ENCODE measurements at places on chromosomes 12 and 14.

DNA sequence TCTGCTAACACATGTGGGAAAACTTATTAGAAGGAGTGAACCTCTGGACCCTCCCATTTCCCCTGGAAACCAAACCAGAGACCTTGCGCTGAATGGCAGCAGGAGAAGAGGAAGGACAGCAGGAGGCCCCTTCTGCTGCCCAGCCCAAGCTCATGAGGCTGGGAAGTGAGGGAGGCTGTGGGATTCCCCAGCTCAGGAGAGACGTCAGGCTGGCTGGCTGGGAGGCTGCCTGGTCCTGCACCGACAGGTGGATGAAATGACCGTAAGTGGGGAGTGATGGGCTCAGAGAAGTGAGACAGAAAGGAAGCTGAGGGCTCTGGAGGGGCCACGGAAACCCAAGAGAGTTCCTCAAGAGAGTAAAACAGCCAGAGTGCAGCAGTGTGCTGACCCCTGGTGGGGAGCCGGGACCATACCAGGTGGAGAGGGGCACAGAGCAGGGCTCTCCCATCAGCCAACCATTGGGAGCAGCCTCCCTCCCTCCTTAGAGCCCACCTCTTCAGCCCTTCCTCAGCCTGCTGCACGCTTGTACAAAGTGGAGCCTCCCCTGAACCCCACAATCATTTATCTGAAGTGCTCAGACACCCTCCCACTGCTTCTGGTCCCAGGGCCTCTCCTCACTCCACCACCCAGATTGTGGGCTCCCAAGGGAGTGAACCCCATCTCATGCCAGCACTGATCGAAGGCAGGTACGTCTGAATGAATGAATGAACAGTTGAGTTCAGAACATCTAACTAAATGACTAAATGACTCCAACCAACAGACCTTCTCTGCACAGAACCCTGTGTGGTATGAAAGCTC is 14.0 kb downstream of the TAMALIN start:
- peak; percentile 37 for DNase-seq

- DNase-seq = no peak
Measured at GRCh38 chr12:106634206-106634605, 51.4 kb downstream of the RFX4 start.

- no peak for DNase-seq
Measured at GRCh38 chr12:62166525-62166924, 93.7 kb upstream of the USP15 start.

DNA sequence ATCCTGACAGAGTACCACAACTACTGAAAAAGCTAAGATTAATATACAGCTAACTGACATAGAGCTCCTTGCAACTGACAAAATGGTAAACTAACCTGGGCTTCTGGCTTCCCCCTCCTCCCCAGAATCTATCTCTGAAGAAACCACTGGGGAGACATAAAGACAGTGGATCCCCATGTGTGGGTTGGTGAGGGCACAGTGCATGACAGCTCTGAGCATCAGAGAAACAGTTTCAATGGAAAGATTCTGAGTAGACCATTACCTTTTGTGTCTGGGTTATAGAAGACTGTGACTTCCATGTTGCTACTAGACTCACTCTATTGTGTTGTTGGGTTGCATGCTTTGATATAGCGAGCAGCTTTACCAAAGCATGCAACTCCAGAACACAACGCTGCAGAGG is 247.4 kb downstream of the EFCAB11 start:
- DNase-seq = no peak

DNA sequence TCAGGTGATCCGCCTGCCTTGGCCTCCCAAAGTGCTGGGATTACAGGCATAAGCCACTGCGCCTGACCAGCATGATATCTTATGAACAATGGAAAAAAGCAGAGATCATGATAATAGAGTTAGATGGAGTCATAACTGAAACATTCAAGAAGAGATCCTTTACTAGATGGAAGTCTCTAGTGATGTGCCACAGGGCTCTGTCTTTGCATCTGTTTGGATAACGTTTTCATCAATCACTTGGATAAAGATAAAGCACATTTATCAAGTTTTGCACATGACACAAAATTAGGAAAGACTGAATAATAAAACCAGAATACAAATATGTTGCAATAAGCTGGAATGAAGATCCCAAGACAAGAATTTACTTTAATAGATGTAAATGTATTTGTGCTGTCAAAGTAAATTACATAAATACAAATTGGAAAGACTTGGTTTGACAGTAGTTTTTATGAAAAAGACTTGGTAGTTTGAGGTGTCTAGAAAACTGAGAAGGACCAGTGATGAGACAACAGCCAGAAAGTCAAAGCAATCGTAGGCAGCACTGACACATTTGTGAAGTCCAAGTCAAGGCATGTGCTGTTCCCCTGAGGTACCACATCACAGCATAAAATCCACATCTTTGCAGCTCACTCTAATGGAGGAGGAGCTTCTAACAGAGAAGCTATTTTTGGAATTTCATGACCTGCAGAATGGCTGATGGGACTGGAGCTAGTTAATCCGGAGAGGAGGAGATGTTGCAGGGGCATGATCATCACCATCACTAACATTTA is 28.5 kb downstream of the GPRC5A start:
- DNase-seq = no peak

All from activated T-helper 2 cell treated with anti-CD3 and anti-CD28 coated beads, Interferon-gamma antibody, Interleukin-2, Interleukin-4, amounts not matched to agents 10 μg/mL and 5 μg/mL and 100 μg/mL, durations not matched to agents 14 hours and 24 hours and 36 hours (primary cell).